Large intestine (tissue), 12 donors: ENCODE measurements at places on chromosomes 5 and 9. TPM values are rescaled to one million over a fixed set of nuclear protein-coding genes. Genes with fewer than 3 reads are reported as not detected.

Gene SPATA9
- polyA plus RNA-seq, result 1.1 TPM

Gene PPIC
- 25.3 TPM for polyA plus RNA-seq

Gene PFN3
- not detected for polyA plus RNA-seq

Gene FOXD4L3
- polyA plus RNA-seq, result 0.12 TPM

Gene ARL14EPL
- not detected for polyA plus RNA-seq

Gene NRARP
- 32.4 TPM for polyA plus RNA-seq

Gene THBS4
- 3.3 TPM for polyA plus RNA-seq

Gene TLR4
- 6.2 TPM for polyA plus RNA-seq

Gene BARHL1
- polyA plus RNA-seq, result 0.01 TPM

Gene FBN2
- polyA plus RNA-seq, result 21.8 TPM

Gene TERT
- polyA plus RNA-seq, result 4.0 TPM

Gene SLC27A6
- polyA plus RNA-seq, result 3.3 TPM

Gene LCN1
- 0.09 TPM for polyA plus RNA-seq

Gene C5orf46
- not detected for polyA plus RNA-seq

Gene PCDHB15
- polyA plus RNA-seq, result 3.0 TPM

Gene SLC6A18
- 0.03 TPM for polyA plus RNA-seq

Gene SLC9A3
- 203 TPM for polyA plus RNA-seq

Gene IER5L
- polyA plus RNA-seq, result 11.6 TPM

Gene FBP2
- 0.25 TPM for polyA plus RNA-seq

Gene BTF3
- polyA plus RNA-seq, result 857 TPM

Gene PCDHGA3
- polyA plus RNA-seq, result 0.96 TPM

Gene SLC36A3
- polyA plus RNA-seq, result not detected

Gene SLC34A3
- polyA plus RNA-seq, result 36.9 TPM

Gene ZNF484
- polyA plus RNA-seq, result 6.2 TPM

Gene CATSPER3
- 1.4 TPM for polyA plus RNA-seq
